NCI-H524 treated with DMSO at 0.1 percent for 48 hours (cell line): ENCODE measurements at places on chromosomes 6 and 20.

GRCh38 chr6:132790450-132790849, 8.0 kb downstream of the SLC18B1 start:
- no peak for DNase-seq

DNA sequence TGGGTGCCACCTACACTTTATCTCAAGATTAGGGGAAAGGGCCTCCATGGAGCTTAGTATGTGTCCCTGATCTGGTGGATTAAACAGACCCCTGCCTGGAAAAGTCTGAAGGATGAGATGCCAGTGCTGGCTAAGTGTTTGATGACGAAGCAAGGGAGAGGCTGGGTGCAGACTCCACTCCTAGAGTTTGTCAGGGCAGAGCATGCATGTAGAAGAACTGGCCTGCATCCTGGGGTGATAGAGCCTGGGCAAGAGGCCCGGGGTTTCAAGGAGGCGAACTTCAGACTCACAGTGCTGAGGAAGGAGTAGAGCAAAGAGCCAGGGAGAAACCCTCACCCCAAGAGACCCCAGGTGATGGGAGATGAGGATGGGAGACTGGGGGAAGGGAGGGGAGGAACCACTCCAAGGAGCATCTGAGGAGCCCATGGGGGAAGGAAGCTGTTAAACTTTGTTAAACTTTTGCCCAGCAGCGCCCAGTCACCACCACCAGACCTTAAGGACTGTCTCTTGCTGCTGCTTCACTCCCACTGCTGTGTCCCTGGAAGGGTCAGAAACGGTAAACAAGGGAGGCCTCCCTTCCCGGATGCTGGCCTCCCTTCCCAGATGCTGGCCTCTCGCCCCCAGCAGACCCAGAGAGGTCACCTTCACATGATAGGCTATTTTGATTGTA, 61.6 kb downstream of the RPRD1B start:
- DNase-seq: no peak

DNA sequence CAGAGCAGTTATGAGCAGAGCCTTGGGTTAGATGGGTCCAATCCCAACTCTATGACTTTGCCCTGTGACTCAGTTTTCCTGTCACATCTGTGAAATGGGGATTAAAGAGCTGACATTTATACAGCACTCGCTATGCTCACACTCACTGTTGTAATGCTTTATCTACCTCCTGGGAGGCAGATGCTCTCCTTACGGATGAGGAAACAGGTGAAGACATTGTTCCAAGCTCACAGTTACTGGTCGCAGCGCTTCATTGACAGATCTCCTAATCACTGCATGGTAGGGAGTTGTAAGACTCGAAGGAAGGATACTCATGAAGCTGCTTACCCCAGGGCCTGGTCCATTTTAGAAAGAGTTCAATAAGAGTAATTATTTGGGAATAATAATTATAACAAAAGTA, 2.9 kb upstream of the MYLK2 start:
- no peak for DNase-seq

GRCh38 chr20:57471496-57472372, 53.2 kb downstream of the CTCFL start:
- no peak for DNase-seq

DNA sequence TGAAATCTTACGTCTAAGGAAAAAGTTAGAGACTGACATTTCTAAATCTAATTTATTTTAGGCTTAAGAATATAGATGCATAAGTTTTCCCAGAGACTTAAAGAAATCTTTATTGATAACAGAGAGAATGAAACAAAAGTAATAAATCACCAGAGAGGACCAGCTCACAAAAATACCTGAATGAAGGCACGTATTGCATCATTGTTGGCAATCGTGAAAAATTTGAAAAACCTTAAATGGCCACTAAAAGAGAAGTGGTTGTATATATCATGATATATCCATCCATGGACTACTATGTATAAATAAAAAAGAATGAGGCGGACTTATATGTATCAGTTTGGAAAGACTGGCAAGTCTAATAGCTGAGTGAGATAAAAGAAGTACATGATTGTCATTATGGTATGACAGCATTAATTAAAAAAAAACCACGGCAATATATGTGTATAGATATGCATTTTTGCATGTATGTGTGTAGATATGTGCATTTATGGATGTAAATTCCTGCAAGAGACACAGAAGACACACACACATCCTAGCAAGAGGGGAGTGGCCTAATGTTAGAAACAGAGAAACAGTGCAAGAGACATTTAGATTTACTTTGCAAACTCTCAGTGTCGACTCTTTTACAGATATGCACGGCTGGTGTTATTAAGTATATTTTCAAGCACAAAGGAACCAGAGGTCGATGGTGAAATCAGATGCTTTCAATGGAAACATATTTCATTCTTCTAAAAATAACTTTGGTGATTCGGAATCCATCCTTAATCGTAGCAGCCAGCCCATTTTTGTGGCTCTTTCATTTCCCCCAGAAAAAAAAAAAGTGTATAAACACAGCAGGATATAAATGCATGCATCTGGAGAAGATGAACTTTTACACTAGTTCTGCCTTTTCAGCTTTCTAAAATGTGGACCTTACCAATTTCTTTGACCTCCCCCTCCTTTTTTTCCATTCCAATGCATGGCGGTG, 156.1 kb upstream of the SALL4 start:
- no peak for DNase-seq

DNA sequence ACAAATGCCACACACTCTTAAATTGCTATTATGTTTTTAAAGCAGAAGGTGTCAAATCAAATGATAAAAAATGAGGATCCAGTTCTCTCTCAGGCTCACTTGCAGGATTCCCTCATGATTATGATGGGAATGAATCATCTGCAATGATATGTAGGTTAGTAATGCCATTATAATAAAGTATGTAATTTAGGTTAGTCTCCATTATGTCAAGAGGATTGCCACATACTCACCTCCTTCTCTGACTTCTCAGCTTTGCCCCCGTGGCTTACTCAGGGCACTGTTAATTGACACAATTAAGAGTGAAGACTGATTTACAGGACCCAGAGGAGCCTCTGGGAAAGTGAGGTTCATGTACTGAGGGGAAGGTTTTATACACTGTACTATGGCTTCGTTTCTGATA, 591.7 kb upstream of the NRSN1 start:
- no peak for DNase-seq

DNA sequence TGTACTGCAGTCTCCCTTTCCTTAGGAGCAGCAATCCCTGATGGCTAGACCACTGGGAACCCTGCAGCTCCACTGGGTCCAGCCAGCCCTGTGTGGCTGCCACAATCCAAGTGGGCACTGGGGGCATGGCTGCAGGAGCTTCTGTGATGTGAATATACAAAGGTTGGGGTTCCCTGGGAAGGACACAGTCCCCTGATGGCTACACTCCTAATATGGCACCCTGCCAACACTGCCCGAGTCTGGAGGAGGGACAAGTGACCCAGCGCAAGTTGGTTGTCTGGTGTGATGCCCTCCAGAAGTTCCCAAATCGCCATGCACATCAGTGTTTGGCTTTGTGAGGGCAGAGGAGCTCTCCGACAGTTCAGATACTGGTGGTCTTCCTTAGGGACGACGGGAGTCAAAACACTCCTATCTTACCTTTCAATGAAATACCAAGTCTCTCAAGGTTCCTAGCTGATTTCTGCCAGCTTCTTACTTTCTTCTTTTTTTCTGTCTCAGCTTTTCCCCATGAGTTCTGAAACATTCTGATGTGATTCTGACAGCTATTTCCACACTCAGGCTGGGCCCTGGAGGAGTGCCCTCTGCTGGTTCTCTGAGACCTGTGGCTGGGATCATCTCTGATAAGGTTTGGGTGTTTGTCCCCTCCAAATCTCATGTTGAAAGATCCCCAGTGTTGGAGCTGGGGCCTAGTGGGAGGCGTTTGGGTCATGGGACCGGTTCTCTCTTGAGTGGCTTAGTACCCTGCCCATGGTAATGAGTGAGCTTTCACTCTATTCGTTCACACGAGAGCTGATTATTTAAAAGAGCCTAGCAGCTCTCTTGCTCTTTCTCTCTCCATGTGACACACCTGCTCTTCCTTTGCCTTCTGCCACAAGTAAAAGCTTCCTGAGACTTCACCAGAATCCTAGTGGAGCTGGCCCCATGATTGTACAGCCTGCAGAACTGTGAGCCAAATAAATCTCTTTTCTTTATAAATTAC, 15.5 kb upstream of the ZFP57 start:
- DNase-seq: no peak

- no peak for DNase-seq
Measured at GRCh38 chr6:140917911-140918310, 1214.8 kb upstream of the GJE1 start.

DNA sequence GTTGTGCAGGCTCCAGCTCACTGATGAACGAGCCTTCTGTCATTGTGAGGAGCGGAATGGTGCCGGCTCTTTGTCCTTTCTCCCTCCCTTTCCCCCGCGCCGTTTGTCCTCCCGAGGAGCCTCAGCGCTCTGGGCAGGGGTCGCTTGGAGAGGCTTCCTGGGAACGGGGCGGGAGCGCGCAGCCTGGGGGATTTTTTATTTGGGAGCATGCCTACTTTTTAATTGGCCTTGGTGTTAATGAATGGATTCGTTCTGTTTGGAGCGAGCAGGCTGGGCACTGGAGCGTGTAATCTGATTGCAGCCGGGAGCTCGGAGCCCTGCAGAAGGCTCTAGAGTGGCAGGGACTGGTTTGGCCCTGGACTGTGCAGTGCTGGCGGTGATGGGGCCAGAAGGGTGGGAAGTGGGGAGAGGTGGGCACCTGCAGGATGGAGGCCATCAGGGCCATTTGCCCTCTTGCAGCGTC, 118.8 kb downstream of the CDH4 start:
- DNase-seq: no peak

DNA sequence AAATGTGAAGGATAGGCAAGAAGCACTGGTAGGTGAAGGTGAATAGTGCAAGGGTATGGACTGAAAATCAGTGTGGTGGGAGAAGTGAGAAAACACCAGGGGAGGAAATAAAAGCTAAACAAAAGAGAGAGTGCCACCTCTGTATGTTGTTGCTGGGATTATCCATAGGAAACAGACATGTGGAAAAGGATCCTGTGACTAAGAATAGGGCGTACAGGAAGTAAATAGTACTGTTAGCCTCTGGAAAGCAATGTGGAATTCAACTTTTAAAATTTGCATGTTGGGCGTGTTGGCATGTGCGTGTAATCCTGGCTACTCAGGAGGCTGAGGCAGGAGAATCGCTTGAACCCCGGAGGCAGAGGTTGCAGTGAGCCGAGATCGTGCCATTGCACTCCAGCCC, 661.7 kb downstream of the KIF16B start:
- no peak for DNase-seq

DNA sequence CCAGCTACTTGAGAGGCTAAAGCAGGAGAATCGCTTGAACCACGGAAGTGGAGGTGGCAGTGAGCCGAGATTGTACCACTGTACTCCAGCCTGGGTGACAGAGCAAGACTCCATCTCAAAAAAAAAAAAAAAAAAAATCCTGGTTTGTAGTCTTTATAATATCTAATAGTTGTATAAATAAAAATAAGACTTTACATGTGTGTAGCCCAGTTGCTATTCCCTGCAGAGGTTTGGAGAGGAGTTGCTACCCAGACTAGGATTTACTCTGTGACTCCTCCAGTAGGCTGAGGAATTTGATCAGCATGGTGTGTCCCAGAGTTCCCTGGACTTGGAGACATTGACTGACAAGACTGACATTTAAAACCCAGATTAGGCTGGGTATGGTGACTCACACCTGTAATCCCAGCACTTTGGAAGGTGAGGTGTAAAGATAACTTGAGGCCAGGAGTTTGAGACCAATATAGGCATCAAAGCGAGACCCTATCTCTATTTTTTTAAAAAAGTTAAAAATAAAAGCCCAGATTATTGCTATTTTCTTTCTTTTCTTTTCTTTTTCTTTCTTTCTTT, 10.2 kb downstream of the CHMP4B start:
- DNase-seq: no peak

DNA sequence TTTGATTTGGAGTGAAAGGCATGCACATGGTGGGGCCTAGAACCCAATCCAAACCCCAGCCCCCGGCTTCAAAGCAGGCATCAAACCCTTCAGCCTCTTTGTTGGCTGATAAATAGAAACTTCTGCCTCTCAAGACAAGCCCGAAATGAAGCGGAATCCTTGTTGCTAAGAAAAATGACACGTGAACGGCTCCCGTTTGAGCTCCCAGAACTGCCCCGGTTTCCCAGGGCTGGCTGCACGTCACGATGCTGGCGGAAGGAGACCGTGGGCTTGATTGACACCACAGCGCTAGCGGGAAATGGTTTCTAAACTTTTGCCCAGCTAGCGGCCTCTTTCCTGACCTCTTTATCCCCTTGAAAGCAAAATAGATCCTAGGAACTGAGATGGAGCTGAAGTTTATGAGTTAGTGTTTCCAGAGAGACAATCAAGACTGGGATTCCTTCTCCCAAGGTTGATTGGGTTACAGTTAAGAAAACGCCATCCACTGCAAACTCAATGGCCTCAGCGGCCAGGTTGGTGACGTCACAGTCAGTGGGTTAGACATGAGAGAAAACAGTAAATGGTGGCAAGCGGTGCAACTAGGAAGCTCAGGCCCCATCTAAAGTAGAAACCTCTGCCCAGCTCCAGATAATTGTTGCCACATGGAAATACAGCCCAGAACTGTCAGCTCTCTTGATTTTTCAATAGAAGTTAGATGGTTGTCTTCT, 117.0 kb downstream of the ANKRD60 start:
- DNase-seq: no peak
